ENCODE measurements at places on chromosomes 5 and 9.

- no peak for DNase-seq
Observed at GRCh38 chr9:77601476-77602099, 46.5 kb downstream of the GNA14 start.

GRCh38 chr9:36987409-36987808 is 46.7 kb downstream of the PAX5 start:
- no peak for DNase-seq

GRCh38 chr5:3609120-3609681 is 13.6 kb downstream of the IRX1 start:
- DNase-seq: no peak

- DNase-seq: no peak
Observed at GRCh38 chr9:125141251-125141650, 2.1 kb downstream of the SCAI start.

DNA sequence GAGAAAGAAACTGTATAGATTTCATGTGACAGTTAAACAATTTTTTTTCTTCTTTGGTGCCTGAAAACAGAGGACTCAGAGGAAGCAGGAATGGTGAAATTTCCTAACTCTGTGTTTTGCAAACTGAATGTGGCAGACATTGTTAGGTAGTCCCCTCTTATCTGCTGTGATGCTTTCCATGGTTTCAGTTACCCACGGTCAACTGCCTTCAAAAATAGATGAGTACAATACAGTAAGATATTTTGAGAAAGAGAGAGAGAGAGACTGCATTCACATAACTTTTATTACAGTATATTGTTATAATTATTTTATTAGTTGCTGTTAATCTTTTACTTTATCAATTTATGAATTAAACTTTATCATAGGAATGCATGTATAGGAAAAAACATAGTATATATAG is 627.2 kb downstream of the CCDC171 start:
- DNase-seq: no peak

- DNase-seq: no peak
Observed at GRCh38 chr9:73446306-73446705, 294.6 kb downstream of the ANXA1 start.

DNA sequence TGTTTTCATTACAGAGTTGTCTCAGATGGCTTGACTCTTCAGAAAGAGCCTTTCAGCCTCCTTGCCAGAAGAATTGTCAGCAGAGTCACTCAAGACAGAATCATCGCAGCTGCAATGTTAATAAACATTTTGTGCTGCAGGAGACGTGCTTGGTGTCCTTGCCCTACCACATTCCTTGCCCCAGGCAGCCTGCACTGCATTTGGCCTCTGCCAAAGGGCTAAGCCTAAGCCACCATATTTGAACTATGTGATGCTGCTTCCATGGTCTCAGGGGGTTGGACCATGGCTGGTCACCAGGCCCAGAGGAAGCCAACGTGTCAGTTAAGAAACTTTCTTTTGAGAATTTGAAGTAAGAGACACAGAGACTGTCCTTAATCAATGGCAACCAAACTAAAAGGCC is 145.4 kb downstream of the ACTL7B start:
- no peak for DNase-seq

GRCh38 chr5:20536341-20536740 is 548.3 kb upstream of the CDH18 start:
- no peak for DNase-seq

DNA sequence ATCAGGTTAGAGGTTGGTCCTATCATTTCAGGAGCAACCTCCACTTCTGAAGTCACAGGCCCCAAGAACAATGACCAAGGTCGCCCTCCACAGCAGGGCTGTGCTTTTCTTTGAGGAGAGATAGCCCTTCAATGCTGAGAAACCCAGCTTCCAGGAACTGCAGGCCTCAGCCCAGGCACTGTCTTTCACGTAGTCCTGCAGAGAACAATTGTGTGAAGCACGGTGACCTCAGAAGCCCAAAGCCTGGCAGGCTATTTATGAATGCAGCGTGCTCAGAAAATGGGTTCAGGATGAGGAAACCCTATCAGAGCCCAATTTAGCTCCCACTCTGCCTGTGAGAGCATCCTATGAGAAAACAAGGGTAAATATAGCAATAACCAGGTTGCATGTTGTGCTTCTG is 388.3 kb downstream of the PLK2 start:
- DNase-seq: no peak

DNA sequence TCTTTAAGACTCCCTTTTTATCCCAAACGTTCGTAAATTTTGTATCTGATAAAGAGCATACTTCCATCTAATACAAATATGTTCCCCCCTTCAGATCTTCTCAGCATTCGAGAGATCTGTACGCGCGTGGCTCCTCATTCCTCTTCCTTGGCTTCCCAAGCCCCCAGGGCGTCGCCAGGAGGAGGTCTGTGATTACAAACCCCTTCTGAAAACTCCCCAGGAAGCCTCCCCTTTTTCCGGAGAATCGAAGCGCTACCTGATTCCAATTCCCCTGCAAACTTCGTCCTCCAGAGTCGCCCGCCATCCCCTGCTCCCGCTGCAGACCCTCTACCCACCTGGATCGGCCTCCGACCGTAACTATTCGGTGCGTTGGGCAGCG is 19.9 kb downstream of the CDKN2A start:
- no peak for DNase-seq

DNA sequence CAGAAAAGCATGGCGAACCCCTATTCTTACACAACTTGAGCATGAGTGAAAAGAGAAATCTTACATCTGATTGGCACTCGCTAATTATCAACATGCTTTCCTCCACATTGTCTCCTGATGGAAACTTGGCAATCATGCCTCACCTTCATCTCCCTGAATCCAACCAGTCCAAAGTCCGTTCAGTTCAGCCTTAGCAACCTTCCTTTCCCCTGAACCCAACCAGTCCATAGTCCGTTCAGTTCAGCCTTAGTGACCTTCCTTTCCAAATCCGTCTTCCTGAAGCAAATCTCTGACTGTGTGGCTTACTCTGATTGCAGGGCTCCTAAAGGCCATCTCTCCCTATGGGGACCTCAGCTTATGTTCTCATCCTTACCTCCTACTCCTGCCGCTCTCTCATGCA is 538.3 kb upstream of the CLINT1 start:
- DNase-seq: no peak

DNA sequence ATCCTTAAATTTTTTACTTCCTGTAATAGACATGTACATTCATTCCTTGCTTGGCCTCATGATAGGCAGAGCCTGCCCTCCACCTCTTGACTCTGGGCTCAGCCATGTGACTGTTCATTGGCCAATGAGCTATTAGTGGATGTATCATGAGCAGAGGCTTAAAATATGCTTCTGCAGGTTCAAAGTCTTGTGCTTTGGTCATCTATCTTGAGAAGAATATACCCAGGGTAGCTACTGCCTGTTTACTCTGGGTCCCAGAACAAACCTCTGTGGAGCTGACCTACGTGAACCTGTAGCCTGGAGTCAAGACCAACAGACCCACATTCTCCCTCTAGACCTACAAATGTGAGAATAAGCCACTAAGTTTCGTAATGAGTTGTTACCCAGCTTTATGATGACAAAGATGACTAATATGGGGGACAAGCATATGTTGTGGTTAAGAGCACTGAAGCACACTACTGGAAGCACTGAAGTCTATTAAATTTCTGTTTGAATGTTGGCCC is 244.4 kb downstream of the MAST4 start:
- DNase-seq: no peak

DNA sequence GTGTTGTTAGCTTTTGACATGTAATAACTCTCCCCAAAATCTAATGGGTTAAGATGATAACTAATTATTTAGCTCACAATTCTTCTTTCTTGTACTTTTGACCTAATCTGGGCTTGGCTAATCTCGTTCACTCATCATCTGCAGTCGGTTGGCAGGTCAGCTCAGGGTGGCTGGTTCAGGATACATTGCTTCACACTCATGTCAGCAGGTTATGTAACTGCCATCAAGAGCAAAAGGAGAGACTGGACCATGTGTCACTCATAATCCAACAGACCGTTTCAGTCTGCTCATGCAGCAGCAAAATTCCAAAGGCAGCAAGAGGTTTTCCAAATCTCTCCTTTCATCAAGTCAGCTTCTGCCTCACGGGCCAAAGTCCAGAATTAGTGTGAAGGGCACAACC is 998.4 kb upstream of the CTNND2 start:
- no peak for DNase-seq

- DNase-seq: no peak
Observed at GRCh38 chr5:29412979-29413378, 1780.5 kb upstream of the CDH6 start.

GRCh38 chr9:26219961-26220360 is 541.7 kb upstream of the TUSC1 start:
- no peak for DNase-seq

DNA sequence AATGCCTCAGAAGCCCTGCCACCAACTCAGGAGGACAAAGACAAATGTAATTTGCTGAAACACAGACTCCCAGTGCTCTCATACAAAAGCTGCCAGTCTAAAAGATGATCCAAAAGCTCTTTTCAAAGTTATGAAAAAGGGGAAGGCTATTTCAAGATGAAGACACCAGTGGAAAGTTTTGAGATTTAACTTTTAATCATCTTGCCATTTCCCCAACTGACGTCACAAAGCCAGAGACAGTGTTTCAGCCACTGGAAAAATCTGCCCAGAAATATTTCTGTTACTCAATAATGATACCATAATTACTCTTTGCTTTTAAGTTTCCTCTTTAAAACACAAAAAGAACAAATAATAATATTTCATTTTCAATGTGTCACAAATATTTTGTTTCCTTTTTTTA is 20.9 kb downstream of the ENG start:
- DNase-seq: no peak

DNA sequence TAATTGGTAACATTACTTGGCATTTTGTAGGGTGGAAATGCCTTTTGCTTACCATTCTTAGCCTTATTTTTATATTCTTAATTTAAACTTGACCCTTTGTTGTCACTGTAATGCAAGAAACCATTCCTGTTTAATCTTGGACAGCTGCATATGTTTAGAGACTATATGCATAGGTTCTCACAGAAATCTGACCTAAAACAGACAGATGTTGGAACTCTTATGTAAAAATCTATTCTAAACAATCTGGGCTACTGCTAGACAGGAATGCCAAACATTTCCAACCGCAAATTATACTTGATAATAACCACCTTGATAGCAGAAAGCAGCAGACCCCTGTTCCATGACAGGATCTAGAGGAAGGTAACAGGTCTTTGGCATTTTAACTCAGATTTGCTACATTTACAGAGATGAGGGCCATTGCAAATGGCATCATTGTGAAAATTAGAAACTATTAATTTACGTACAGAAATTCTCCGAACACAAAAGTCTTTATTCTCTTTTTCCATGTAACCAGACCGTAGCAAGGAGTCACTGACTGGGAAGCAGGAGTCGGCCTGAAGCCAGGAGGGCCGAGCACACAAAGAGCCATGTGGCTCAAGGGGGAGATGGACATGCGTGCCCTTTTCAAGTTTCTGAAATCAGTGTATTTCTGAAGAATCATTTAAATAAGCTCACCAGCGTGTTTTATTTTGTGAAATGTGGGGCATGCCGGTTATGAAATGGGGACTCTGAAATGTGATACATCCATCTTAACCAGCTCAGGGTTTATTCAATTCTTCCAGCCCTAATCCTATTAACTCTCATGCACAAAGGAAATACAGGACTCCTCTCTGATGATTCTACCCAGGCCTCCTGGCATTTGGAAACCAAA is 139.3 kb downstream of the AOPEP start:
- no peak for DNase-seq
